HepG2 (cell line): ENCODE measurements at places on chromosomes 6 and 20. TPM values are rescaled to one million over a fixed set of nuclear protein-coding genes. Genes with fewer than 3 reads are reported as not detected.
A peak's percentile ranks its signal among the peaks of the same experiment; 100 is the strongest.

PRSS16 gene
- total RNA-seq: not detected in 2 replicates

RIMS1 gene
- total RNA-seq: not detected in 2 replicates

TREM1 gene
- not detected in 2 replicates for total RNA-seq

DZANK1 gene
- 1.4 and 1.6 TPM in 2 replicates for total RNA-seq

SYS1 gene
- 22.0 and 38.3 TPM in 2 replicates for total RNA-seq

FOXF2 gene
- total RNA-seq: not detected in 2 replicates

CEP85L gene
- total RNA-seq: 1.4 and 1.7 TPM in 2 replicates

GRCh38 chr6:135451617-135452190, 45.8 kb downstream of the AHI1 start:
- no peak overlapping the region for H3K4me3 ChIP-seq
- no peak overlapping the region for H3K27ac ChIP-seq
- no peaks in the 10 kb centered on the region for H3K4me1 ChIP-seq
- H3K27me3 ChIP-seq: no peaks in the 10 kb centered on the region
- DNase-seq: peak; percentile 32
- H3K36me3 ChIP-seq: no peaks in the 10 kb centered on the region

- no peaks in the 10 kb centered on the region for H3K27me3 ChIP-seq
- H3K27ac ChIP-seq: no peak overlapping the region
Observed at GRCh38 chr6:8837343-8837742, 402.0 kb upstream of the SLC35B3 start.

DNA sequence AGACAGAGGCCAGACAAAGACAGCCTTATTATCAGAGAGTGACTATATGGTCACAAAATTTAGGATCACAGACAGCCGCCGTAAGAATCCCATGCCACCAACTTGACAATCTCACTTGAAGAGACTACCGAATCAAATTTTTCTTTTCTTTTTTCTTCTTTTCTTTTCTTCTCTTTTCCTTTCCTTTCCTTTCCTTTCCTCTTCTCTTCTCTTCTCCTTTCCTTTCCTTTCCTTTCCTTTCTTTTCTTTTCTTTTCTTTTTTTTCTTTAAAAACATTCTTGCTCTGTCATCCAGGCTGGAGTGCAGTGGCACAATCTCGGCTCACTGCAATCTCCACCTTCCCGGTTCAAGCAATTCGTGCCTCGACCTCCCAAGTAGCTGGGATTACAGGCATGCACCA, 1.2 kb upstream of the EPPIN start:
- no peaks in the 10 kb centered on the region for H3K36me3 ChIP-seq
- no peak for DNase-seq
- H3K4me1 ChIP-seq: no peaks in the 10 kb centered on the region
- peaks cover 19% of the 10 kb centered on the region; the same call in 2 of the 3 replicates for H3K27me3 ChIP-seq
- no peak overlapping the region for H3K4me3 ChIP-seq

DNA sequence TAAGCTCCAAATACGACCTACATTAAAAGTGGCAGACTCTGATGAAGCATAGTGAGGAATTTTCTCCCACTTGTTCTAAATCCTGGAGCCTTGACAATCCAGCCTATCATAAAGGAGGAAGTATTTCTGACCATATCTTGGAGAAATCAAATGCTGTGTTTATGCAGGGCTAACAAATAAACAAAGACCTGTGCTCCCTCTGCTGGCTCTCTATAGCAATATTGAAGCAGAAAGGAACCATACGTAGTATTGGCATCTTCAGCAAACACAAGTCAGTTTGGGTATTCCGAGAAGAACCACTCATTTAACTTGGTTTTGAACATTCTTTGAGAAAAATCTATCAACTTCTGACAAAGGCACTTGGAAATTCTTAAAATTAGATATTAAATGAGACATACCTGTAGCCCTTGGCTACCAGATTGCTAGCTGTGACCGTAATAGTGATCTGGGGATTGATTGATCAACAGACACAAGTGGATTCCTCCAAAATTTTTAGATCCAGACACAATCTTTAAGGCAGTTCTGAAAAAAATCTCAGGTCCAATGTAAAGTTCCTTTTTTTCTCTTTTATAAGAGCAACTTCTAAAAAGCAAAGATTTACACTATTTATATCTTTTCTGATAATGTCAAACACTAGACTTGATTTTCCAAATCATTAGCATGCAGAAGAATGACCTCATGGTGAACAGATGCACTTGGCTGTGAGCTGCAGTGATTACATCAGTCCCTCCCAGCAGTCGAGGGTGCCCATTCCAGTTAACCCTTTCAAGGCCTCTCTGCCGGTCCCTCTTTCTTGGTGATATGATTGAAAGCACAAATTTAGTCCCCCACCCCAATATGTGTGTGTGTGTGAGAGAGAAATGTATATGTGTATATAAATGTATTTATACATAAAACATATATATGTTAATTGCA, 40.2 kb downstream of the INSM1 start:
- no peaks in the 10 kb centered on the region for H3K4me1 ChIP-seq
- H3K4me3 ChIP-seq: no peak overlapping the region
- H3K27ac ChIP-seq: no peak overlapping the region
- peak; percentile 22 for DNase-seq
- no peaks in the 10 kb centered on the region for H3K27me3 ChIP-seq

DNA sequence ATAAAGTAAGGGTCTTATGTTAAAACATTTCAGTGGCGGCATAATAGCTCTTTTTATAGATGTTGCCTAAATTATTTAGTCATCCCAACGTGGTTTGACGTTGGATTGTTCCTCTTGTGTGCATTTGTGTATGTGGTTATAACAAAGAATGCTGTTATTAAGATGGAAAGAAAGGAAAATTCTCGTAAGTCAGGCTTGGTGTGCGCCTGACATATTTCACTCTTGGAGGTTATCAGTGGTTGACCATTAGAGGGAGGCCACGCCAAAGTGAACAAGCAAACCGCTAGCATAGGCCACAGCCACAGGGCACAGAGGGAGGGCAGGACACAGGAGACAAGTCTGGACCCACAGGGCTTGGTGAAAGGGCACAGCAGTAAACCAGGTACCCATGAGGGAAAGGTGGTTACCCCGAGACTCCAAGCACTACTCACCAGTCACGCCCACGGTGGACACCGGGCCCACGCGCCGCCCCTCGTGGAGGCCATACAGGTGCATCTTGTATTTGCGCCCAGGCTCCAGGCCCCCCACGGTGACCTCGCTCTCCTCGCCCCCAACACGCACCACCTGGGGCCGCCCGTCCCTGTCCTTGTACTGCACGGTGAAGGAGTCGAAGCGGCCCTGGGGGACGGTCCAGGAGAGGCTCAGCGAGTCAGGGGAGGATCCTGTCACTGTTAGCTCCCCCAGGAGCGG, 22.9 kb downstream of the CYP21A2 start:
- H3K27me3 ChIP-seq: peaks cover 63% of the 10 kb centered on the region
- H3K27ac ChIP-seq: no peak overlapping the region
- H3K36me3 ChIP-seq: no peaks in the 10 kb centered on the region
- H3K4me1 ChIP-seq: no peaks in the 10 kb centered on the region
- H3K4me3 ChIP-seq: no peak overlapping the region

DNA sequence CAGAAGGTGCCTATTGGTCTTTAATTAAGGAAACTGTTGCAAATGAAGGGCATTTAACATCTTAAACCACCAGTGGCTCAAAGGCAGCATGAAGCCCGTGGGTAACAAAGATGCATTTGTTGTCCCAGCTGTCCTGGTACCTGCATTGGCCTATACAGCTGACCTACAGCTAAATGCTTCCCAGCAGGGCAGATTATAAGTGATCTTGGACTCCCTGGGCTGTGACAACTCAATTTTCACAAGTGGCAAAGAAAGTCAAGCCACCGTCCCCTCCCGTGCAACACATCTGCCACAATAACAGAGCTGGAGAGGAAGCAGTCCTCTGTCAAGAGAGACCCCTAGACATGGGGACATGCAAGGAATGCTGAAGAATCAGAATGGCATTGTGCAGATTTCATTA, 31.5 kb upstream of the EDN3 start:
- H3K4me1 ChIP-seq: no peaks in the 10 kb centered on the region
- no peak for DNase-seq
- H3K27me3 ChIP-seq: peaks cover 44% of the 10 kb centered on the region; the same call in 2 of the 3 replicates
- H3K4me3 ChIP-seq: no peak overlapping the region

- H3K4me1 ChIP-seq: no peaks in the 10 kb centered on the region
- H3K27ac ChIP-seq: no peak overlapping the region
- H3K36me3 ChIP-seq: no peaks in the 10 kb centered on the region
Observed at GRCh38 chr6:46276576-46277142, 105.9 kb upstream of the ENPP5 start.

GRCh38 chr20:9301129-9302090, 213.0 kb upstream of the LAMP5 start:
- no peaks in the 10 kb centered on the region for H3K27me3 ChIP-seq
- no peak overlapping the region for H3K27ac ChIP-seq
- DNase-seq: peak; percentile 99
- H3K4me3 ChIP-seq: no peak overlapping the region
- no peaks in the 10 kb centered on the region for H3K36me3 ChIP-seq

- H3K4me1 ChIP-seq: peaks cover 26% of the 10 kb centered on the region
- no peak overlapping the region for H3K27ac ChIP-seq
- no peaks in the 10 kb centered on the region; the same call in 2 of the 3 replicates for H3K36me3 ChIP-seq
- H3K27me3 ChIP-seq: no peaks in the 10 kb centered on the region
Observed at GRCh38 chr6:30044630-30045029, 16.4 kb upstream of the POLR1H start.

DNA sequence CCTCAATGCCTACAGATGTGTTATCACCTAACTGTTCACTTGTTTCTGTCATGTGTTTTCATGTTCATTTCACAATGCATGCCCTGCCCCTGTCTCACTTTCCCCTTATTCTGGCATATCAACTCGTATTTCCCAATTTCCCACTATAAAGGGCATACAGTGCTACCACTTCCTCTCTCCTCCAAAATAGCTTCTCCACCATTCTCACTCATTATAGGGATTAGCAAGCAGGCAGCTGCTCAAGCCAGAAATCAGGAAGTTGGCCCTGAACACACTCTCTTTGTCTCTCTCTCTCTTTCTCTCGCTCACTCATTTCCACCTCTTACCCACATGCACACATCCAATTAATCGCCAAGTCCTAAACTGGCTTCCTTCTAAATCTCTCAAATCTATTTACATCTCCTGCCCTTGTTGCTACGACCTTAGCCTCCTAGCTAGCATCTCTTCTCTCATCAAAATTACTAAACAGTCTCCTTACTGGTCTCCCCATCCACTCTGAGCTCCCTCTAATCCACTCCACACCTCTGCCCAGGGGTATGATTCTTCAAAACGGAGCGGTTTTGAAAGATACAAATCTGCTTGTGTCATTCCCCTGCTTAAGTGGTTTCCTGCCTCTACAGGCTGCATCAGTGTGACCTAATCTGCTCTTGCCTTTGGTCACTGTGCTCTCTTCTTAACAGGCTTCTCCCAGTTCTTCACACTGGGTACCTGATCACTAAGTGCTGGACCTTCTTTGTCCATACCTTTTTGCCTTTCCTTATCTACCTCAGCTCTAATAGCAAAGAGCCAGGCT, 196.2 kb downstream of the BTBD9 start:
- DNase-seq: no peak
- no peaks in the 10 kb centered on the region for H3K4me1 ChIP-seq
- no peak overlapping the region for H3K27ac ChIP-seq

GRCh38 chr20:10662661-10663458, 10.9 kb downstream of the JAG1 start:
- no peak overlapping the region for H3K27ac ChIP-seq
- no peaks in the 10 kb centered on the region for H3K27me3 ChIP-seq
- peaks cover 92% of the 10 kb centered on the region for H3K4me1 ChIP-seq
- peaks cover 84% of the 10 kb centered on the region for H3K36me3 ChIP-seq
- DNase-seq: no peak

- DNase-seq: no peak
- H3K36me3 ChIP-seq: no peaks in the 10 kb centered on the region
- no peak overlapping the region for H3K4me3 ChIP-seq
- no peaks in the 10 kb centered on the region for H3K4me1 ChIP-seq
- H3K27me3 ChIP-seq: no peaks in the 10 kb centered on the region
Observed at GRCh38 chr6:113102761-113103160, 754.4 kb upstream of the MARCKS start.

- no peak overlapping the region for H3K4me3 ChIP-seq
- no peak for DNase-seq
- peaks cover 27% of the 10 kb centered on the region for H3K36me3 ChIP-seq
- no peaks in the 10 kb centered on the region for H3K27me3 ChIP-seq
- H3K27ac ChIP-seq: no peak overlapping the region
Observed at GRCh38 chr6:48099713-48100587, 11.0 kb downstream of the PTCHD4 start.

- H3K27me3 ChIP-seq: no peaks in the 10 kb centered on the region; the same call in 1 of the 2 replicates
- no peak overlapping the region; the same call in 1 of the 2 replicates for H3K4me3 ChIP-seq
- H3K4me1 ChIP-seq: no peaks in the 10 kb centered on the region
- no peak overlapping the region for H3K27ac ChIP-seq
- H3K36me3 ChIP-seq: no peaks in the 10 kb centered on the region
Observed at GRCh38 chr6:115545672-115545986, 515.1 kb downstream of the FRK start.

DNA sequence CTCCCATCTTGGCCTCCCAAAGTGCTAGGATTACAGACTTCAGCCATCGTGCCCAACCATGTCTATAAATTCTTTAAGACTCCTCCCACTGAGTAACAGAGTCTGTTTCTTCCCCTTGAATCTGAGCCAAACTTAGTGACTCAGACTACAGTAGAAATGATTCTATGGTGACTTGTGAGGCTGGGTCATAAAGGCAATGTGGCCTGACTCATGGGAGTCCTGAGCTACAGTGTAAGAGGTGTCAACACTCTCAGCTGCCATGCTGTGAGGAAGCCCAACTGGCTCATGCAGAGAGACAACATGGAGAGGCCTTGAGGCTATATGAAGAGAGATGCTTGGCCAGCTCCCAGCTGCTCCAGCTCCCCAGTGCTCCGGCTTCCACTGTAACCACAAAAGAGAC, 5.2 kb upstream of the NRSN2 start:
- H3K27ac ChIP-seq: no peak overlapping the region
- H3K4me3 ChIP-seq: no peak overlapping the region
- H3K27me3 ChIP-seq: no peaks in the 10 kb centered on the region
- H3K4me1 ChIP-seq: peaks cover 16% of the 10 kb centered on the region
- no peaks in the 10 kb centered on the region for H3K36me3 ChIP-seq
- peak; percentile 74 for DNase-seq

DNA sequence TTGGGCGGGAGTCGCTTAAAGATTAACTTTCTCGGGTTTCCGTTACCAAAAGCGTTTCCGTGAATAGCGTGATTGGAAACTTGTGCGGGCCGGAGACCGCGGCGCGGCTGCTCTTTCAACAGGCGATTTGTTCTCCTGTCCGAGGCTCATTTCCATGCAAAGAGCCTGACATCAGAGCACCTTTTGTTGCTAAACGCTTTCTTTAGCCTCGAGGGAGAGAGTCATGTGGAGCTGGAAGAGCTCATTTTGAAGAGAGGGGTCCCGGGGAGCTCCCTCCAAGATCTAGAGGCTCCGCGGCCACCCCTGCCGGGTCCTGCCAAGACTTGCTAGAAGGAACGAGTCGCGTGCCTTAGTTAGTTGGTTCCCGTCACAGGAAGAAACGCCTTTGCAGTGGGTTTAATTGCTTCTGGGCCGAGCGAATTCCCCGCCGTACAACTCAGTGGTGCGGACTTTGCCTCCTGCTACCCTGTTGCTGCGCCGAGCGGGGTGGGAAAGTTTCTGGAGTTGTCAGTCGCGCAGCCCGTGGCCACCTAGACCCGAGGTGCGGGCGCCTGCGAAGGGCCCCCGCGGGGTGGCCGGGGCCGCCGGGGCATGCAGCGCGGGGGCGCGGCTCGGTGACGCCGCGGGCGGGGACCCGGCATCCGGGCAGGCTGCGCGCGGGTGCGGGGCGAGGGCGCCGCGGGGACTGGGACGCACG, at the start of gene SASH1:
Gene SASH1 (plus strand): TSS at position 489 of the 697 bp plus-strand sequence. CDS start 230 bp downstream, outside the sequence.
- no peaks in the 10 kb centered on the region for H3K36me3 ChIP-seq
- H3K4me3 ChIP-seq: peak within 1 kb of the TSS; percentile 93
- peaks cover 53% of the 10 kb centered on the region for H3K4me1 ChIP-seq
- peak; percentile 96 for DNase-seq
- H3K27me3 ChIP-seq: no peaks in the 10 kb centered on the region; the same call in 2 of the 3 replicates
- H3K27ac ChIP-seq: peak within 1 kb of the TSS; percentile 95

GRCh38 chr20:59518881-59519706, 85.2 kb upstream of the PHACTR3 start:
- no peak overlapping the region for H3K27ac ChIP-seq
- H3K4me3 ChIP-seq: no peak overlapping the region
- 0 out of 3 replicates have a peak, but pooled peaks cover 2% of the 10 kb centered on the region for H3K27me3 ChIP-seq
- H3K4me1 ChIP-seq: no peaks in the 10 kb centered on the region
